ENCODE measurements at places on chromosomes 11 and 22.

DNA sequence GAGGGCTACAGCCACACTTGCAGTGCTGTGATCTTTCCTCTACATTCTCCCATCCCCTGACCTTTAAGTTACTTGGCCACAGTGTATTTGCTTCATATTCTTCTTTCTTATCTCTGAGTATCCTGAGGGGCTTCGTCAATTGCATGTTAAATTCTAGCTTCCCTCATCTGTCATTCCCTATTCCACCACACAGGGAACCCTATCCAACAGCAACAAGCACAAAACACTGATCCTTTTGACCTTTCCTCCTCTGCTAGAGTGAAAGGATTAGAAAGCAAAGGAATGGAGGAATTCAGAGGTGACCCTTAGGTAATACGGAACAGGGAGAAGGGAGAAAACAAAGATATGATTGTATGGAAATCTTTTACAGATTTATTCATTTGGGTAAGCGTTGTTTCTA lies 1061.7 kb upstream of the TENM4 start:
- no peak for DNase-seq

GRCh38 chr11:47269829-47270305 lies at the start of gene MADD:
Gene MADD (plus strand): TSS chr11:47270133.
- DNase-seq: peak; percentile 99

DNA sequence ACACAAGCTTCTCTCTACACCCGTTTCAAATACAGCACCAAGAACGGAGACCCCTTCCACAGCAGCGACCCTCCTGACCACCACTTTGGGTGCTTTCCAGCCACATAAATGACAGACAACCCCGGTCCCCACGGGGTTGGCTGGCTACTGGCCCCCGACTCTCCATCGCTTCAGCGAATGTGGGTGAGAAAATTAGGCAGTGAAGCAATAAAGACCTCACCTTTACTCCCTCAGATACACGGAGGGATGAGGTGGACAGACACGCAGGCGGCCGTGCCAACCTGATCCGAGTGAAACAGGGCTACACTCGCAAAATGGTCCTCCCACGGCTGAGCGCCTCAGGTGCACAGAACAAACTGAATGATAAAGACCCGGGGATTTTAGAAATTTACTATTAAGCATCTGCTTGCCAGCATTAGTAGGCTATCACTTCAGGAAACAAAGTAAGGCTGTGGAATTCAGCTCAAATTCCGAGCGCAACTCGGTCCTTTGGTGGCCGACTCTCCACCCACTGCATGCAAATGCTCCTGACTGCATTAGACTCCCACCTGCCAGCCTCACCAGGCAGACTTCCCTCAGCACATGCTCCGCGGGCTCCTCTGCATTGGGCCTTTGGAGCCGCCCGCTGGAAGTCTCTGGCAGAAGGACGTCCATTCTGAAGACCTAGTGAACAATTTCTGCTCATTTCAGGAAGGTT lies 12.8 kb upstream of the EFCAB6 start:
- no peak for DNase-seq

DNA sequence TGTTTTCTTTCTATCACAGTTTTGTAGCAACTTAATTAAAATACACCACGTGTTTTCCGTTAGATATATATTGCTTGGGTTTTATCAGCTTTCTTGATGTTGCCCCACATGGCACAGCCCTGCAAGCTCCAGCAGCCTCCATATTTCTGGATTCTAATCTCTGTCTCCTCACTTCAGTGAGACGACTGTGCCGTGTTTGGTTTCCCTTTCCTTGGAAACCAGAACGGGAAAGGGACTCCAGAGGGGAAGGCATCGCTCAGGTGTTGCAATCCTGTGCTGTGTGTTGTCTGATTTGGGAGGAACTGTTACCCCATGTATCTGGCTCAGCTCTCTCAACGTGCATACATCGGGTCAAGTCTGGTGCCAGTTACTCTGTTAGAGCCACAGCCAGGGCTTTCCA lies 464.2 kb upstream of the B3GAT1 start:
- DNase-seq: no peak

DNA sequence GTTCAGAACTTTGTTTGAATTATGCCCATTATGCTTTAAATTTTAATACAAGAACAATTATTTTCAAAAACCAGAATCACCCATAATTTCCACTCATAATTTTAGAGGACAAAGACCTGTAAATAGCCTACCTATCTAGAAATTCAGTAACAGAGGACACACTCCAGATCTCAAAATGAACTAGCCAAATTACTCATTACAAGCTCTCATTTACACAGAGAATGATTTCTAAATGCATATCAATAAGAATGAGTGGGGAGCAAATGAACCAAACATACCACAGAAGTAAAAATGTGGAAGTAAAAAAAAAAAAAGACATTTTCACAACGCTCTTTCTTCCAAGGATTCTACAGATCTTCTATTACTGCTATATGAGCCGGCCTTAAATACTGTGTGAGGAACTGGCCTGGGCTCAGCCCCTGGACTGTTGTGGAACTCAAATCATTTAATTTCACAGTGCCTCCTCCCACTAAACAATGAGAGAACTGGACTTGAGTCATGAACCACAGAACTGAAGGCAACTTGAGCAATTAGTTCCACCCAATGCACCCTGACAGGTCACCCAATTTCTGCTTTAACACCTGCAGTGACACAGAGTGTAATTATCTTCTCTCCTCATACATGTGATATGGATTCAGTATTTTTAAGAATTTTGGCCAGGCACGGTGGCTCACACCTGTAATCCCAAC lies 8.0 kb downstream of the MRTFA start:
- DNase-seq: peak; percentile 46

DNA sequence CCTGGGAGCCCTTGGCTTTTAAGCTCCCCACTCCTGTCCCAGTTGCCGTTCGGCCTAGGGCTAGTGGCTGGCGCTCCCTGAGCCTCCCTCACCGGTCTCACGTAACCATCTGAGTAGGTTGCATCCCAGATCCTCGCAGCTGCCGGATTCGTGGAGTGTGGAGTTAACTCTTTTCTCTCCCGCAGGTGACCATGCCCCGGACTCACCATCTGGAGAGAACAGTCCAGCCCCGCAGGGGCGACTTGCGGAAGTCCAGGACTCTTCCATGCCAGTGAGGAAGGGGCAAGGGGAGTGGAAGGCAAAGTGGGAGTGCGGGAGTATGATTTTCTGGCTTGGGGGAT lies 902 bp downstream of the MUS81 start:
- DNase-seq: no peak

DNA sequence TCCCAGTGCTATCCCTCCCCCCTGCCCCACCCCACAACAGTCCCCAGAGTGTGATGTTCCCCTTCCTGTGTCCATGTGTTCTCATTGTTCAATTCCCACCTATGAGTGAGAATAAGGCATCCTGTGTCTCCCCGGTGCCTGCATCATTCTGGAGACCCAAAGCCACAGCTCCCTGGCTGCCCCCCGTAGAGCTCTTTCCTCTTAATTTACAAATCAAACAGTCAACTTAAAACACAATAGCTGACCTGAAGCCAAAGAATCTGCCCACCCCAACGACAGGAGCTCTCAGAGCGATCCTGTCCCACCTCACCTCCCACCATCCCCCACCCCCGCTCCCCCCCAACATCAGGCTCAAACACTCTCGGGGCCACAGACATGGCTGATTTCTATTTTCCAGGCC lies 558.3 kb downstream of the BRD1 start:
- DNase-seq: no peak

GRCh38 chr11:101091781-101092180 lies 37.8 kb downstream of the PGR start:
- no peak for DNase-seq

DNA sequence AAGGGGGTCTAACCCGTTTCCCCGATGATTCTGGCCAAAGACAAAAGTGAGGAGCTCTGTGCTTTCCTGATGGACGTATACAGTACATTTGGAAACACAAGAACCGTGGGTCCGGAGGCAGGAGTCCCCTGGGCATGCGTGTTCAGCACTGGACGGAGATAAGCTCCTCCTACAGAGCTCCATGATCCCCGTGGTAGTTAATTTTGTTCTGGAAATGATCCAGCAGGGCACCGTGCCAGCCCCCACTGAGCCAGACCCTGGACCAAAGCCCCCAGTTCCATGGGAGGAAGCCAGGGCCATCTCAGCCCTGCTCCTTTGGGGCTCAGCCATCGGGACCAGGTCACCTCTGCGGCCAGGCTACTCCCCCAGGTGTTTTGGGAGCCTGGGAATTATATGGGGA lies 83.3 kb downstream of the TRMU start:
- DNase-seq: no peak

GRCh38 chr11:69088676-69089146 lies 40.0 kb downstream of the TPCN2 start:
- DNase-seq: peak; percentile 95

DNA sequence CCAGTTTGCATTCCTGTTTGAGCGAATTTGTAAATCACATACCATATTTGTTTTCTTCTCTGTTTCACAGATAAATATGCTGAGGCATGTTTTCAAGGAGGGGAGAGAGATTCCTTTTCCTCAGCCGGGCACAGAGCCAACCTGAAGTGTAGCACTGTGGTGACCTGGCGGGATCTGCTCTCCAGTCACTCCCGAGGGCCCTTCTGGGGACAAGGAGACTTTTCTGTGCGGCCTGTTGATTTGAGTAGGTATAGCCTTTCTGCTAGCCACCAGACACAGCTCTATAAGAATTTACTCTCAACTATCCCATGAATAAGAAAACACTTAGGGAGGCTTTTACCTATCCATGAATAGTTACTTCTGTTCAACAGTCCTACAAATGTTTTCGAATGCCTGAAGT lies 63.5 kb upstream of the FDX1 start:
- DNase-seq: no peak

DNA sequence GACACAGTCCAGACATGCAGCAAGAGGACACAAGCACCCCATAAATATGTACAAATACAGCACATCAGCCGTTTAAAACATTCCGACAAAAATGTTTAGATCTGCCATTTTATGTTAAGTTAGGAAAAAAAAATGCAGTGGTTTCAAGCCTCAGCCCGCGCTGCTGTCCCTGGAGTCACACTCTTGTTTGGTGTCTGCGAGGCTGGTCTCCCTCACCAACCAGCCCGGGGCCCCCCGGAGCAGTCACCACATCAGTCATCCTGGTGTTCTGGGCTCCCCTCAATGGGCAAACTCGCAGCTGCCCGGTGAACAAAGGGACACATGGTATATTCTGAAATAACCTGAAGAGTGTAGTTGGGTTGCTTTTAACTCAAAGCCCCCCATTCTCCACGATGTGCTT lies 1022.2 kb downstream of the BRD1 start:
- DNase-seq: no peak

- no peak for DNase-seq
Measured at GRCh38 chr11:44536788-44537516, 28.5 kb upstream of the CD82 start.

- DNase-seq: no peak
Measured at GRCh38 chr11:46970913-46971625, 34.5 kb downstream of the CSTPP1 start.

DNA sequence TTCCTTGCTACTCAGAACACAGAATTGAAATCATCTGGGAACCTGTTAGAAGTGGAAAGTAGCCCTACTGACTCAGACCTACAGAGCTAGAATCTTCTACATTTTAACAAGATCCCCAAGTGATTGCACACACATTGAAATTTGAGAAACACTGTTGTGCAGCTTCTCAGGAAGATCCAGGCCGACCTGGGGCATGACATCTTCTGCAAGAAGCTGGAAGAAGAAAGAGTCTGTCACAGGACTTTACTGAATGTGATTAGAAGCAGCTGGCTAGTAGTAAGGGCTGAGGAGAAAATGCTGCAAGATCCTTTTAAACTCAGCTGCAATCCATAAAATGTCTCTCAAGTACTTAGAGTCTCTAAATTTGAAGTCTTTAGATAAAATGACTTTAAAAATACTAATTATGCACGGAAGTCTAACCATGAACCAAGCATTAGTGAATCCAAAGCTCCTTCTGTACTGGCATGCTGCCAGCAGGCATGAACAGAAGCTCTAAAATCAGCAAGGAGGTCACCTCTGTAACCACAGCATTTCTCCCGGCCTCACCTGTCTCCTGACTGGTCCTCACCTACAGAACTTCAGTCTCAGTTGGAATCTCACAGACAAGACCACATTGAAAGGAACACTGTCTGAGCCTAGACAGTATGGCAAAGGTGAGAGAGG lies 85.0 kb downstream of the SERGEF start:
- no peak for DNase-seq

- DNase-seq: peak; percentile 62
Measured at GRCh38 chr22:26360169-26360885, 68.7 kb upstream of the ASPHD2 start.

DNA sequence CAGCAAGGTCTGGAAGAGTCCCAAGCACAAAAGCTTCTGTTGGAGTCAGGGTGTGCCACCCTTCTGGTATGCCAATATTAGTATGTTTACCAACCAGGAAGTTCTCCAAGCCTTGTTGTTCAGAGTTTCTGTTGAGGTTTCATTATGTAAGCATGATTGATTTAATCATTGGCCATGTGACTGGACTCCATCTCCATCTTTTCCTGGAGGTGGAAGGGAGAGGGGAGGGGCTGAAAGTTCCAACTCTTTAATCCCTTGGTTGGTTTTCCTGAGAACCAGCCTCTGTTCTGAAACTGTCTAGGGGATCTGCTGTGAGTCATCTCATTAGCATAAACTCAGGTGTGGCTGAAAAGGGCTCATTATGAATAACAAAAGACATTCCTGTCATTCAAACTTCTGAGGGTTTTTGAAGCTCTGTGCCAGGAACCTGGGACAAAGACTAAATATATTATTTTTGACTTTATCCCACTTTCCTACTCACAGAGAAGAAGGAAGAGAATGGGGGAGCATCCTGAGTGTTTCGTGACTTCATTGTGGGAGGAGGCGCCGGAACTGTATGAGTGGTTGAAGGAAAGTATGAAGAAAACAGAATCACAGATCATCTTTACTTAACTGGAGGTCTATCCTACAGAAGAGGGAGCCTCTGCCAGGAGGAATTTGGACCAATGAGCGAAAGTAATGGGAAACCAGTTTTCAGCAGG lies 138.2 kb downstream of the NECTIN1 start:
- DNase-seq: no peak

- DNase-seq: no peak
Measured at GRCh38 chr11:114017723-114018122, 41.8 kb upstream of the ZBTB16 start.

DNA sequence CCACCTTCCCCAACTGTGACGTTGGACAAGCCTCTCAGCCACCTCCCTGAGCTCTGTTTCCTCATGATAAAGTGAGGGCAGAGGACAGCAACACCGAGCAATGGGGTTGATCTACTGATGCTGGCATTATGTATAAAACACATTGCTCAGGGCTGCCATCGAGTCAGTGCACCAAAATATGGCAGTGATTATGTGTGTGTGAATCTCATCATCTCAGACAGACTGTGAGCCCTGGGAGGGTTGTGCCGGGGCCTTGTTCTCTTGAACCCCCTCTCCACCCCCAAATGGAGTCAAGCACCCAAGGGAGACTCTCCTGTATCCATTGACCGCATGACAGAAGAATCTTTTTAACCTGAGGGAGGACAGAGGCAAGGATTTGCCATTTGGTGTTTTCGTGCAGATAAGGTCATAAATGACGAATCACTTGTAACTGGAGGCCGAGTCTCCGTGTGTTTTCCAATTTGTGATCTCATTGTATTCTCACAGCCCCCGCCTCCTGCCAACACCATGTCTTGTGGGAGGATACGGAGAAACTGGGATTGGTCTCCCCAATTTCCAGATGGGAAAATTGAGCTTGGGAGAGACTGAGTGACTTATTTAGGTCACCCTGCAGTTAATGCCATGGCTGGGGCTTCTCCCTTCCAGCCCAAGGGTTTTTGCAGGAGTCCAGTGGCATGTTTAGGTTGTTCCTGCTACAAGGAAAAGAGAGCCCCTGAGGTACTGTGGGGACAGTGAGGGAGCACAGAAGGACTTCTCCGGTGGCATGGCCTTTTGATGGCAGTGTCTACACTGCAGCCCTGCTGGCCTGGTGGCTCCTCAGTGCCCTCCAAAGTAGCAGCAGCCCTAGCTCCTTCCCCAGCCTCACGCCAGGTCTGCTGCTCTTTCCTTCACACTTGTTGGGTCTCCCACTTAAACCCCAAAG lies 52.4 kb downstream of the CHRDL2 start:
- no peak for DNase-seq

Measured in GM20000 (cell line).